Pulmonary artery endothelial cell (primary cell): ENCODE measurements at places on chromosomes 5 and 9. TPM values are rescaled to one million over a fixed set of nuclear protein-coding genes. Genes with fewer than 3 reads are reported as not detected.

Gene CLINT1
- total RNA-seq: 134 and 138 TPM in 2 replicates

Gene PCDHA9
- total RNA-seq: 0.04 TPM in 1 of 2 replicates, not detected in the other

Gene SLC34A1
- total RNA-seq: not detected in 2 replicates

Gene FBXO4
- 8.7 and 10.4 TPM in 2 replicates for total RNA-seq

Gene CATSPER3
- 0.07 TPM in 1 of 2 replicates, not detected in the other for total RNA-seq

Gene PCA3
- total RNA-seq: 0.79 and 1.2 TPM in 2 replicates

Gene EGFLAM
- 0.53 and 0.59 TPM in 2 replicates for total RNA-seq

Gene CDC25C
- 6.0 and 15.5 TPM in 2 replicates for total RNA-seq

Gene SPINK6
- total RNA-seq: not detected in 2 replicates

Gene FRMD3
- total RNA-seq: 11.5 and 17.2 TPM in 2 replicates

Gene GARIN3
- total RNA-seq: not detected in 2 replicates

Gene NTNG2
- 0.20 and 0.92 TPM in 2 replicates for total RNA-seq

Gene BTNL9
- 0.04 and 0.07 TPM in 2 replicates for total RNA-seq

Gene CDKN2AIPNL
- 49.1 and 60.0 TPM in 2 replicates for total RNA-seq

Gene ADAMTS12
- 0.39 TPM in 1 of 2 replicates, not detected in the other for total RNA-seq

Gene TAF11L9
- total RNA-seq: not detected in 2 replicates

Gene ISL1
- total RNA-seq: not detected in 2 replicates

Gene PCDHGA10
- 3.1 and 4.0 TPM in 2 replicates for total RNA-seq

Gene OR1L6
- not detected in 2 replicates for total RNA-seq

Gene LRRC14B
- total RNA-seq: not detected in 2 replicates

Gene SELENOP
- total RNA-seq: 0.40 and 0.53 TPM in 2 replicates

Gene PRKACG
- not detected in 2 replicates for total RNA-seq

Gene PDCD1LG2
- total RNA-seq: 24.3 and 27.1 TPM in 2 replicates

Gene ECSCR
- total RNA-seq: 448 and 513 TPM in 2 replicates

Gene FBN2
- total RNA-seq: 16.8 and 73.7 TPM in 2 replicates

Gene NME5
- total RNA-seq: 1.1 and 1.2 TPM in 2 replicates

Gene GABRA6
- not detected in 2 replicates for total RNA-seq

Gene CDH6
- under 0.01 and 0.11 TPM in 2 replicates for total RNA-seq

Gene BTNL3
- total RNA-seq: not detected in 2 replicates

Gene LURAP1L
- total RNA-seq: 2.8 and 3.3 TPM in 2 replicates

Gene SPAG8
- 0.20 and 0.25 TPM in 2 replicates for total RNA-seq

Gene GFI1B
- not detected in 2 replicates for total RNA-seq

Gene DCTN4
- 29.9 and 34.8 TPM in 2 replicates for total RNA-seq

Gene AGXT2
- not detected in 2 replicates for total RNA-seq

Gene WNK2
- not detected in 2 replicates for total RNA-seq

Gene DAB2
- total RNA-seq: 72.7 and 100 TPM in 2 replicates

Gene BNC2
- 12.8 and 16.8 TPM in 2 replicates for total RNA-seq

Gene INSL4
- total RNA-seq: not detected in 2 replicates

Gene CCDC187
- total RNA-seq: not detected in 2 replicates

Gene NMUR2
- not detected in 2 replicates for total RNA-seq

Gene SLCO6A1
- not detected in 2 replicates for total RNA-seq

Gene OCLN
- 14.0 and 36.5 TPM in 2 replicates for total RNA-seq

Gene C5orf52
- not detected in 2 replicates for total RNA-seq

Gene GLDC
- 16.5 and 19.4 TPM in 2 replicates for total RNA-seq

Gene PCDHA12
- total RNA-seq: 0.07 TPM in 1 of 2 replicates, not detected in the other

Gene CCDC112
- 6.4 and 6.6 TPM in 2 replicates for total RNA-seq

Gene NUTM2G
- not detected in 2 replicates for total RNA-seq

Gene TMEM167A
- 47.7 and 55.5 TPM in 2 replicates for total RNA-seq

Gene PCDHB16
- under 0.01 and 0.13 TPM in 2 replicates for total RNA-seq

Gene ALDH7A1
- total RNA-seq: 54.0 and 65.5 TPM in 2 replicates

Gene TLR4
- 51.7 and 123 TPM in 2 replicates for total RNA-seq

Gene HBEGF
- total RNA-seq: 16.6 and 24.3 TPM in 2 replicates
